ENCODE measurements at places on chromosomes 7 and 10. TPM values are rescaled to one million over a fixed set of nuclear protein-coding genes. Genes with fewer than 3 reads are reported as not detected.

The FLNC gene
- 11.3 TPM for total RNA-seq

- H3K27ac ChIP-seq: no peak overlapping the region
- no peak for DNase-seq
- H3K4me1 ChIP-seq: no peaks in the 10 kb centered on the region
- H3K4me3 ChIP-seq: no peak overlapping the region
- H3K36me3 ChIP-seq: no peaks in the 10 kb centered on the region
Observed at GRCh38 chr10:24448351-24448999, 239.5 kb downstream of the KIAA1217 start.

The LIPK gene
- total RNA-seq: not detected

DNA sequence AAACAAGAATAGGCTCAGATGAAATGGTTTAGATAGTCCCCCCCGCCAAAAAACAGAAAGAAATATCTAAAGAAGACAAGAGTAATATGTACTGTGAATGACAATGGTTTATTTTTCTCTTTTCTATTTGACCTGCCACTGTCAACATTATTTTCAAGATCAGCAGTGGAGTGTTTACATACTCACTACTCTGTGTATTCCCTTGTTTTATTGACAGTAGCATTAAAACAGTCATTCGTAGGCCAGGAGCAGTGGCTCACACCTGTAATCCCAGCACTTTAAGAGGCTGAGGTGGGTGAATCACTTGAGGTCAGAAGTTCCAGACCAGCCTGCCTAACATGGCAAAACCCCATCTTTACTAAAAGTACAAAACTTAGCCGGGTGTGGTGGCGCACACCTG, 245.3 kb upstream of the SLC26A5 start:
- H3K27me3 ChIP-seq: no peaks in the 10 kb centered on the region
- no peak for DNase-seq
- no peak overlapping the region for H3K4me3 ChIP-seq
- no peaks in the 10 kb centered on the region for H3K4me1 ChIP-seq
- H3K27ac ChIP-seq: no peak overlapping the region

The CRHR2 gene
- not detected for total RNA-seq

The MARVELD1 gene
- 47.2 TPM for total RNA-seq

DNA sequence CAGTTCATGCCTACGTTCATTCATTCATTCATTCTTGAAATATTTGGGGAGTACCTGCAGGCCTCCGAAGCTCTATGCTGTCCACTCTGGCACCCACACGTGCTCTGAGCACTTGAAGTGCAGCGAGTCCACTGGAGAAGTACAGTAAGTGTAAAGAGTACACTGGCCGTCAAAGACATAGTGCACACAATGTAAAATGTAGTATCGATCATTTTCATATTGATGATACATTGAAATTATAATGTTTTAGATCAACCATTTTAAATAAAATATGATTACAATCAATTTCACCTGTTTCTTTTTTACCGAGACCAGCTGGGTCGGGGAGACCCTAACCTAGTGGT, 37.0 kb upstream of the PURB start:
- no peak overlapping the region for H3K27ac ChIP-seq
- DNase-seq: no peak
- H3K36me3 ChIP-seq: no peaks in the 10 kb centered on the region
- no peaks in the 10 kb centered on the region for H3K4me1 ChIP-seq

DNA sequence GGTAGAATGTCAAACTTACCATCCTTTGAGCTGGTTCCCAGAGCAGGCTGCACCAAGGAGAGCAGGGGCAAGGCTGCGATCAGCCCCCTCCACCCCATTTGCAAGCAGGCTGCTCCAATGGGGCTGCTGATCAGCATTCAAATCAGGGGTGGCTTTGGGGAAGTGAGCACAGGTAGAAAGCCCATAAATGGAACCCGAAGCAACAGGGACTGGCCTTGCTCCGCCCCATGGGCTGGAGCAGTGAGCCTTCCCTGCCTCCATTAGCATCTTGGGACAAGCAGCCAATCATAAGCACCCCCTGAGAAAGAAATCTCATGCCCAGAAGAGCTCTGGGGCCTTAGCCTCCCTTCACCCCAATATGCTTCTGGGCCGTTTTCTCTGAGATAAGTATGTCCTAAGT, 4.0 kb upstream of the PKD1L1 start:
- H3K36me3 ChIP-seq: peaks cover 21% of the 10 kb centered on the region
- H3K4me1 ChIP-seq: peaks cover 11% of the 10 kb centered on the region
- H3K27ac ChIP-seq: no peak overlapping the region
- no peak overlapping the region for H3K4me3 ChIP-seq
- H3K27me3 ChIP-seq: no peaks in the 10 kb centered on the region
